ENCODE measurements at places on chromosomes 1 and 21.
A peak's percentile ranks its signal among the peaks of the same experiment; 100 is the strongest.

GRCh38 chr1:100321506-100321905, 30.8 kb upstream of the CDC14A start:
- no peak for DNase-seq

DNA sequence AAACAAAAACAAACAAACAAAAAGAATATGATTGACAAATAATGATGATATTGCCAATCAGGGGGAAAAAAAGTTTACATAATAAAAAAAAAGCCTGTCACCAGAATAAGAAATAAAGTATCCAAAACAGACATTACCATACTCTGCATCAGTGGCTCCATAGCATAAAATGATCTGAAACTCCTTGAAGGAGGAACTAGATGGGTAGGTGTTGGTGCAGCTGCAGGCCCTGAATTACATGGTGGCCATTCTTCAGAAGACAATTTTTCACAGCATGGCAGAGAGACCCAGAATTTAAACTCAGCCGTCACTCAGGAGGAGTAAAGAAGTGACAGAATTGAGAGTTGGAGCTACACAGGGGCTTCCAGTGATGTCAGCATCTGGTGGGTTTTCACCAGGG, 60.2 kb downstream of the GLUL start:
- no peak for DNase-seq

- DNase-seq, result no peak
These were observed 110.9 kb downstream of the ASTN1 start for GRCh38 chr1:177053648-177054047.

- no peak for DNase-seq
These were observed 540 bp upstream of the C1orf198 start for GRCh38 chr1:230868736-230869385.

DNA sequence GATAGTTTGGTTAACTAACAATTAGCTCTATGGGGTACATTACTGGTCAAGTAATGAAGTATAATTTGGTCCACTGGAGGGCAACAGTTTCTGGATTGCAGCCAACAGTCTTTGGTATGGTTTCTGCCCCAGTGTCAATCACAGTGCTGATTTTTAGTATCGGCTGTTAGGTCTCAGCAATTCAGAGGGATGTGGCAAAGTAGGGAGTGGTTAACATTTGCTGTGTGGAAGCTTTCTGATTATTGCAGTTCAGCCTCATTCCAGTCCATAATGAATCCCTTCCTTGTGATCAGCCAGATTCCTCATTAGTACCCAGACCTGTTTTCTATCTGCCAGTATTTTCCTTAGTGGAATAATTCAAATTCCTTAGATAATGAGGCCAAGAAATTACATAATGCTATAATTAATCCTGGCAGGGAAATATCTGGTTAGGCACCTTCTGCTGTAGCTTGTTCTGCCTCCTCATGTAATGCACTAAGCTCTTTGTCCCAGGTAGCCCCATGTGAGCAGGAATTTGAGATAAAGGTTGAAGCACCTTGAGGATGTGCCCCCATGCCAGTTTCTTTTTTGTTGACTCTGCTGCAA, 14.0 kb downstream of the F3 start:
- DNase-seq, result peak; percentile 11

- no peak for DNase-seq
These were observed 193.7 kb downstream of the FOXD2 start for GRCh38 chr1:47631411-47631995.

- DNase-seq, result no peak
These were observed 471 bp upstream of the MTF2 start for GRCh38 chr1:93078638-93078985.

DNA sequence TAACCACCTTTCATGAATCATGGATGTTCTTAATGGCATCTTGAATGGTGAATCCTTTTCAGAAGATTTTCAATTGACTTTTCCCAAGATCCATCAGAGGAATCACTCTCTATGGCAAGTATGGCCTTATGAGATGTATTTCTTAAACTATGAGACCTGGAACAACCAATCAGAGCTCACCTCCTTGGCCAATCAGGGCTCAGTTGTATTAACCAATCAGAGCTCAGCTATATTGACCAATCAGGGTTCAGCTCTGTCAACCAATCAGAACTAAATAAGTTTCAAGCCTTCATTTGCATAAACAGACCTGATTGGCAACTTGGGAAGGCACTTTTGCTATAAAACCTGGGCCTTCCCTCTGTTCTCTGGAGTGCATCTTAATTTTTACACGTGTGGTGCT, 13.6 kb upstream of the FAM3B start:
- DNase-seq, result no peak

DNA sequence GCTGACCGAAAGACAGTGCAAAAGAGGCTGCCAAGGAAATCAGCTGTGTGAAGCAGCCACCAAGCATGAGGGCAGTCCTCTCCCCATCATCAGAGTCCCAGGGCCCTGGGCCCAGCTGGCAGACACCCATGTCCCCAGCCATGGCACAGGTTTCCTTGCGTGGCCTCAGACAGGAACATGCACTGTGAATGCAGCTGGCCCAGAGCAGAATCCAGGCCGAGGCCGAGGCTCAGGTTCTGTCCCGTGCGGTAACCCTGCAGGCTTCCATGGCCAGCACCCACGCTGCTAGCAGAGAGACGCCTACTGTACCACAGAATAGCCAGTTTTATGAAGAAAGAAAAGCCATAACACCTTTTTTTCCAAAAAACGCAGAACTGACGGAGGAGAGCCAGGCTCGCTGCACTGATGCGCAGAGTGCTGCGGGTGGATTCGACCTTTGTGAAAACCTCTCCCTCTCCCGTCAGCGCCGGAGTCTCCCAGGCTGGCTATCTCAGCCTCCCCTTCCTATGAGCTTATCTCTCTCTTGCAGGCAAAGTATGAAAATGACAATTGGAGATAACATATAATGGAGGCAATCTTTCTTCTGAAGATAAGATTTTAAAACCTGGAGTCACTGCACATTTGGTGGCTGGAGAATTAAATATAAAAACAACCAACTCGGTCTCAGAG, 106.6 kb downstream of the NPHP4 start:
- no peak for DNase-seq

DNA sequence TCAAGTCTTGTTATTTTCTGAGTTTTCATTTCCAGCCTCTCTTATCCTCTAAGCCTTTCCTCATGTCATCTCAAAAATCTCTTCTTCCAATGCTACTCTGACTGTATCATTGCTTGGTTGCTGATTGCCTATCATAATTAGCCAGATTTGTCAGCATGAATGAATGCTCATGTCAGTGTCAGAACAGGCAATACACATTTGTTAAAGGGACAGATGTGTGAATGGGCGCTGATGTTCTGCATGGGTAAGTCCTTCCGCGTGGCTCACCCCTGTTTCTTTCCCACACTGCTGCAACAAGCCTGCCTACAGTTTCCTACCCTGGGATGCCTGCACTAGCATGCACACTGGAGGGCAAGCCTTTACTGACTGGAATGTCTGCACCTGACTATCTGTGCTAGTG, 100.6 kb downstream of the RHOU start:
- DNase-seq, result no peak

- no peak for DNase-seq
These were observed 1670.9 kb downstream of the PLA2G4A start for GRCh38 chr1:188499690-188500089.

- no peak for DNase-seq
These were observed 72.4 kb upstream of the KCND3 start for GRCh38 chr1:112061901-112062320.
